ENCODE measurements at places on chromosomes 6 and 20.

DNA sequence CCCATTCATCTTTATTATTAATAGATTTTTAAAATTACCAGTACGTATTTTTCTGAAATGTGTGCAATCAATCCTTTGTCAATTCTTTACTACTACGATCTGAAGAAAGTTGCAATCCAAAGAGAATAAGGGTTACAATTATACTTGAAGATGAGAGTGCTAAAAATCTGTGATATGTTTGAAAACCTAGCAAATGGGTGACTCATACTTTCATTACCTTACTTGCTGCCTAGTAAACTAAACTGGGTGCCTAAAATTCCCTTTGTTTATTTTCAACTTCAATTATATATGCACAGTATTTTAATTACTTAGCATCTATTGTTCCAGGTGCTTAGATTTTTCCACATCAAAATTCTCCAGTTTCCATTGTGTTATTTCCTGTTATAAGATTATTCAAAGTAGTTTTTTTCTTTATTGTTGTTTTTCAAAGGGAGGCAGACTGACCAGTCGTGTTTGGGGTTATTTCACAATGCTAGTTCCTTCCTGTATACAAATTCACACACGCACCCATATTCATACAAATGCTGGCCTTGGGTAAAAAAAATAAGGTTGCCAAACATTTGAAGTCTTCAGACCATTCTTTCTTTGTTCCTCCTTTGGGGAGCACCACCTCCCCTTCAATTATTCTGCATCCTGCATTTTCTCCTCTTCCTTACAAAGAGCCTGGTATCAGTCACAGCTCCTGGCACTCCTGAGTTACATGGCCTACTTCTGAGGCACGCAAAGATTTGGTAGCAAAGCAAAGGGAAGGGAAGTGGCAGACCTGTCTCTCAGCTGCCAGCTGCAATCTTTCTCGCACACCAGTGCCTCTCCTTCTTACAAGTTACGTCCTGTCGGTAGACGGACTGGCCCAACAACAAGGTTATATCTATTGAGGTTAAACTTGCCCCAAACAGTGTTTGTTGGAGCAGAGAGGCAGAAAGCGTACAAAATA, 16.2 kb upstream of the FAM135A start:
- DNase-seq: no peak

GRCh38 chr6:85360794-85361642, 88.9 kb upstream of the NT5E start:
- DNase-seq: no peak

- no peak for DNase-seq
Observed at GRCh38 chr6:34701199-34701598, 4.6 kb upstream of the ILRUN start.

- no peak for DNase-seq
Observed at GRCh38 chr6:28335040-28335563, 846 bp downstream of the ZSCAN31 start.

DNA sequence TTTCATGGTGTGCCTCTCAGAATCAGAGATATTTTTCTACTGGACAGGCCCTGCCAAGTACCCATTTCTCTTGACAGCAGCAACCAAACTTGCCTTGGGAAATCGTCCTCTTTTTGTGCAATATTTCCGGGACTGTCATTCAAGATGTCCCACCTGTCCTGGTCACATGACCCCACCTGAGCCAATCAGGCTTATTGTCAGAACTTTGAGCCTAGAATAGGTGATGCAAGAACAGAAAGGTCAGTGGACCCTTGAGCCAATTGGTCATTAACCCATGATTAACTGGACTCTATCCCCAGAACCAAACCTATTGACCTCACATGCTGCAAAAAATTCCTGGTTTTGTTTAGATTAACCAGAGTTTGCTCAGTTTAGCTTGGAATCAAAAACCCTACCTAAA, 108.3 kb upstream of the TOP1 start:
- no peak for DNase-seq

DNA sequence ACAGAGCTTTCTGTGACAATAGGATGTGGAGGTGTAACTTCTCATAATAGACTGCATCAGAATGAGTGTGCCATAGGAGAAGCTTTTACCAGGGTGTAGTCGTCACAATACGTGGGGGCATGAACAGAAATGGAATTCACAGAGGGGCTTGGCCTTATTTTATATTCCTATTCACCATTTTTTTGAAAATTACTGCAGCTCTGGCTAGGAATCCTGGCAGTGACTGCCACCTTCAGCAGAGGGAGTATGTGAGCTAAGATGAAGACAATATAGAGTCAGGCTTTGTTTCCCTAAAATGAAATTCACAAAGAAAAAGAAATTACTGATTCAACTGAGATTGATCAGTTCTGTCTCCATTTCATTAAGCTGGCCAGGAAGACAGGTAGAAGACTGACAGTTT, 13.9 kb downstream of the TOMM6 start:
- DNase-seq: no peak

- peak; percentile 11 for DNase-seq
Observed at GRCh38 chr20:60137657-60138245, 179.5 kb downstream of the CDH26 start.

DNA sequence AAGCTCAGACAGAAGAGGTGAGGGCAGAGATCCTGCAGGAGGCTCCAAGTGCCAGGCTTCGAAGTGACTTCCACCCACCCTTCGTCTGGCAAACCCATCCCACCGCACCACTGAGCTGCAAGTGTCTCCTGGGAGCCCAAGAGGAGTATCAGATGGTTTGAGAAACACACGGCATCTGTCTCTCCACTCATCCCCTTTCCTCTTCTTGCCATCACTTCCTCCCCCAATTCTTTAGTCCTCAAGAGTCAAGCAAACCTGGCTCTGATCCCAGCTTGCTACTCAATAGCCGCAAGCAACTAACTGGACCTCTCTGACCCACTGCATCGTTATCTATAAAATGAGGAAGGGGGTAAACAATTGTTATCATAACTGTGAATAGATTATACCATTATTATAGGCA, 142.1 kb downstream of the BMP7 start:
- no peak for DNase-seq

DNA sequence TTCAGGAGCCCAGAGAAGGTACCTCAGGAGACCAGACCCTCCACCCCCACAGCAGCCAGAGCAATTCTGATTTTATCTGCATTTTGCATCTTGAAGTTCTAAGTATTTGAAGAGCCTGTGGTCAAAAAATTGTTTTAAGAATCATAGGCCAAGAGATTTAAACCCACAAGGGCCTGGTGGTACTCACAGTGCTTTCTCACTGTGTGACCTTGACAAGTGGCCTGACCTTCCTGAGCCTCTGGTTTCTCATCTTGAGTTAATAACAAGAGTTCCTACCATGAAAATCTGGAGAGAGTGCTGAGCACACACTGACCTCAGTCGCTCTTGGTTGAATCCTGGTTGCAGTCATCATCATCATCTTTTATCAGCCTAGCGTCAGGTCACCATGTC, 45.4 kb upstream of the ID1 start:
- DNase-seq: no peak

GRCh38 chr20:34299556-34300255, 3.4 kb downstream of the AHCY start:
- DNase-seq: no peak
